NCI-H2171 (cell line): ENCODE measurements at places on chromosomes 5 and 9.

DNA sequence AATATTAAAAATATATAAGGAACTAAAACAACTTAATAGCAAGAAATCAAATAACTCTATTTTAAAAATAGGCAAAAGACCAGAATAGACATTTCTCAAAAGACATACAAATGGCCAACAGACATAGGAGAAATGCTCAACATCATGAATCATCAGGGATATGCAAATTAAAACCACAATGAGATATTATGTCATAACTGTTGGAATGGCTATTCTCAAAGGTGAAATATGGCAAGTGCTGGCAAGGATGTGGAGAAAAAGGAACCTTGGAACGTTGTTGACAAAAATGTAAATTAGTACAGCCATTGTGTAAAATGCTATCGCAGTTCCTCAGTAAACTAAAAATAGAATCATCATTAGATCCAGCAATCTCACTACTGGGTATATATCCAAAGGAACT, 468.5 kb downstream of the NFIB start:
- no peak for DNase-seq

- no peak for DNase-seq
Measured at GRCh38 chr9:108411632-108412031, 444.2 kb downstream of the ACTL7B start.

DNA sequence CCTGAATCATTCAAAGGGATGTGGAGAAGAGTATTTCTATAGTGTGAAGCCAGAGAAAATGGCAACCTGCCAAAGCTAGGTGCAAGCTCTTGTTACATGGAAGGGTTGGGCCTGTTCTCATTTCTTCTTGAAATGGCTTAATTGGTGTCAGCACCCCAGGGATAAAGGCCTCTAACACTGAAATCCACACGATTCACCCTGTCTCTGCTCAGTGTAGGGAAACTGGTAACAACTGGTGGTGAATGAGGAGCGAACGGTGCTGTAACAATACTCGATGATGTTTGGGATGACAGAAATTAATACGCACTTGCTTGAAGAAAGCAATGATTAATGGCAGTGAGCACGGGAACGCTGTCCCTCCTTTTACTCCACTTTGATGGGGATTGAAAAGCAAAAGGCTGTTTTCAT, 16.2 kb downstream of the PBX3 start:
- peak; percentile 97 for DNase-seq

GRCh38 chr9:2354856-2355696, 266.5 kb upstream of the VLDLR start:
- no peak for DNase-seq

GRCh38 chr5:140998921-140999410, 32.7 kb downstream of the PCDHAC2 start:
- no peak for DNase-seq

DNA sequence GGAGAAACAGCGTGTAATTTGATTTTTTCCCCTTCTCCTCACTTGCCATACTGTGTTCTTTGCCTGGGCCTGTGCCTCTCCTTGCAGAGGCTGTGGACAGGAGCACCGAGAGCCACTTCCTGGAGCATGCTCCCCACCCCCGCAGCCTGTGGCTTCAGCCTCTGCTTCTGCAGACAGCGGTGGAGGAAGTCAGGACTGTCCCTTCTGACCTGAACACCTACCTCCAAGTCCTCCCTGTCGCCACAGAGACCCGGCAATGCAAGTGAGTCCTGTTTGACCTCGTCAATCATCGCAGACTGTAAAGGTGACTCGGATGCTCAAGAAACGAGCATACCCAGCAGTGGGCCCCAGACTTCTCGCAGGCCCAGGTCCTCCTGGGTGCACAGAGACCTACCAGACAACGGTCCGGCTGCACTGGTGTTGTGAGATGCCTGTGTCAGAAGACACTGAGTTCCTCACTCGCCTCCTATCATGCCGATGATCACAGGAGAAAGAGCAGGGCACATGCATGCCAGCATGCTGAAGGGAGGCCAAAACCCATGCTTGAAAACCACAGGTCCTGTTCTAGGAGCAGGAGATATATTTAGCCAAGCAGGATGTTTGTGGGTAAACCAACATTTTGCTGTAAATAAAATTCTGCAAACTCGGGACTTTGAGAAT, 198.8 kb downstream of the AUH start:
- no peak for DNase-seq

DNA sequence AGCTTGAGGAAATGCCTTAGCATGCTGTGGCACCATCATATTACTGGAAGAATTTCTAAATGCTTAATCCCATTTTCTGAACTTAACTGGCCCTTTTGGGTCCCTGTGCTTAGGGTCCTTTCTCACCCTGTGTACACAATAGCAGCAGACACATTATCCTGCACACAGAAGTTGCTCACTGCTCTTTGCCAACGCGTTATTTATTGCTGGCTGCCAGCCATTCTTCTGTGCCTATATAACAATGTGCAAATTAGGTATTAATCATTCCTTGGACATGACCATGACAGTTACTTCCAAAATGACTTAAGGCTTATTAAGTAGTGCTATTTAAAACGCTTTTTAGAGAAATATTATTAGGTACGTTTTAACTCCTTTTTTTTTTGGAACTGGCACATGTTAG, 134.7 kb downstream of the FBN2 start:
- DNase-seq, result no peak

GRCh38 chr9:114011313-114011712, 66.8 kb downstream of the AMBP start:
- DNase-seq, result no peak

DNA sequence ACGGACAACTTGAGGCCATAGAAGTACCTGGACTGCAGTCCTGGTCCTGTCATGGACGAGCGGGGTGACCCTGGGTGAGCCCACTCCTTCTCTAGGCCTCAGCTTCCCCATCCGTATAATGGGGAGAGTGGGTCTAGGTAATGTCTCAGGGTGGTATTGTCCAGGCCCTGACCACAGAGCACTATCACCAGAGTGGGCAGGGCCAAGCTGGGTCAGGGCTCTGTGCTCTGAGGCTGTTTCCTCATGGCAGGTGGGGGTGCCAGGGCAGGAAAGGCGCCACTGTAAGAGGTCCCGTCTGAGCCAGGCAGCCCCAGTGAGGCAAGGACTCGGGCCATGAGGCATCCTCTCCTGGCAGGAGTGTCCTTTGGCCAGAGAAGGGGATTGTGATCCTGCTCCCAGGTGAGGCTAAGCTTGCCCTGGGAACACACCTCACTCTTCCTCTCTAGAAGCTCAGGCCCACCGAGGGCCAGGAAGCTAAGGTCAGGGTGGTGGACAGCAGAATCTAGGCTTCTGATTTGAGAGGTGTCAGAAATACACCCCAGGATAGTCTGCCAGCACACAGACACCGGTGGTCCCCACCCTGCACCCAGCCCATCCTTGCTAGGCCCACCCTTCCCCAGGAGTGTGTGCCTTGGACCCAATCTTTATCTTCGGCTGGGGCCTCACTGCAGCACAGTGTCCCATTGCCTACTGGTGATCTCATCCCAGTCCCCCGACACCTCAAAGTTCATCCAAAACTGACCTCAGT, 1.5 kb upstream of the MYOZ3 start:
- no peak for DNase-seq

DNA sequence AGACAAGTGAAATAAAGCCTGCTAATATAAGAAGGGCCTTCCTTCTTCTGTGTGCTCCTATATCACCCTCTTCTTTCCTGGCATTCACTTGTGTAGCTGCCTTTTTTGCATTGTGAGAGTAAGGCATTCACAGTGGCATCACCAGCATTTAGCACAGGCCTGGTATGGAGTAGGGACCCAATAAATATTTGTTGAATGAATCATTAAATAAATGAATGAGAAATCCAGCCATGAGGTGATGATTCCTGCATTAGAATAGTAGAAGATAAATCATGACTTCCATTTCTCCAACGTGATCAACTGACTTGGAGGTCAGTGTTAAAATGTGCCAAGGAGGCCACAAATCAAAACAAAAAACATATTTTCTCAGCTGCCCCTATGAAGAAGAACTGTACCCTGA, 3.9 kb downstream of the PLPPR1 start:
- DNase-seq, result no peak

DNA sequence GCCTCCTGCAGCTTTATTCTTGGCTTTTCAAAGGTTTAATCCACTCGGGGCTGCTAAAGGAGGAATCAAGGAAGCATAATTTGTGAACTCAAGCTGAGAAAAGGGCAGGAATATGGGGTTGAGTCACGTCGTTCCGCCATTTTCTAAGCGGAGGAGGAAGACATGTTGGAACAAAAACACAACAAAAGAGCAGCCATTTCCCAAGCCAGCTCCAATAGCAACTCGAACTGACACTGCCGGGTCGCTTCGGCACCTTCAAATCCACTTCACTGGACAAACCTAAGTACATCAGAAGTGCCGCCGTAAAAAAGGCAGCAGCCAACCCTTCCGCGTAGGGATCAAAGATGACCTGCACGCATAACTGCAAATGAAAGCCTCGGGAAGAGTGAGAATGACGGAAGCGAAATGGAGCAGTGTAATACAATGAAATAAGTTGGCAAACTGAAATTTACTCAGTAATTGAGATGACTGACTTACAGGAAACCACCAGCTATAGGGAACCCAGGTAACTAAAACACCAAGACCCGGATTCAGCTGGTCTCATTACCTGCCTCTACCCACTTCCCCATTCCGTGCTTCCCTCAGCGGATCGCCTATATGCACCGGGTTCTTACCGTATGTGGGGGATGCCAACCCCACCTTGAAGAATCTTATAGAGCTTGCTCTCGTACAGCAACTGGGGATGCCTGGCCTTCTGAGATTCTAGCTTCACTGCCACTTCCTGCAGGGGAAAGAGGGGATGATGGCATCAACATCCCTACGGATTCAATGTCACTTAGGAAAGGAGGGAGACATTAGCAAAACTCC, 1.6 kb downstream of the CSNK1A1 start:
- DNase-seq, result no peak

DNA sequence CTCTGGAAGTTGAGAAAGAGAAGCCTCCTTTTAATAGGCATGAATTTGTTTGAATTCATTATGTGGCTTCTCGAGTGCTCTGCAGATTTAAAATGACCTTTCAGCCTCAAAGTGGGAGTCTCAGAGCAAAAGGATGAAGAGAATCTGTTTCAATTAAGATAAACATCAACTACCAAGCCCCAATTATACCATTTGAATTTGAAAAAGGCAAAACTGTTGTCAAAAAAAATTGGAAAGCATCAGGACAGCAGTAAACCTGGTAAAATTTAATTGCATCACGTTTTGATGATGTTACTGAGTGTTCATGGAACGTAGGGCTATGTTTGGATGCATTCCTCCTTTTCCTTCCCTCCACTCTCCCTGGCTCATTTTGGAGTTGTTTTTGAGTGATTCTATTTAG, 637.2 kb downstream of the PDE4D start:
- DNase-seq, result no peak

DNA sequence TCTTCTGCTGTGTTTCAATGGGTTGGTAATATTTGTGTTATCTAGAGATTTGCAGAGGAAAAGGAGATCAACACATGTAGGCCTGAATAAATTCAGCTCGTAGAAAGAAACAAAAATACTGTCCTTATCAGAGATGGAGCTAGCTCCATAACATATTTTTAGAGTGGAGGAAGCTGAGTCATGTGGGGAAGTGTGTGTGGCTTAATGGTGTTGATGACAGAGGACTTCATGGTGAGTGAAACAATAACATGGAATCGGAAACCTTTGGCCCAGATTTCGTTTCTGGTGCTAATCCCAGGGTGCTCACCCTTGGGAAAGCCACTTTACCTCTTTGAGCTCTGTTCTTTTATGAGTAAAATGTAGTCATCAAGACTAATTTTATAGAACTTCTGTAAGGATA, 825.0 kb downstream of the TLR4 start:
- no peak for DNase-seq

DNA sequence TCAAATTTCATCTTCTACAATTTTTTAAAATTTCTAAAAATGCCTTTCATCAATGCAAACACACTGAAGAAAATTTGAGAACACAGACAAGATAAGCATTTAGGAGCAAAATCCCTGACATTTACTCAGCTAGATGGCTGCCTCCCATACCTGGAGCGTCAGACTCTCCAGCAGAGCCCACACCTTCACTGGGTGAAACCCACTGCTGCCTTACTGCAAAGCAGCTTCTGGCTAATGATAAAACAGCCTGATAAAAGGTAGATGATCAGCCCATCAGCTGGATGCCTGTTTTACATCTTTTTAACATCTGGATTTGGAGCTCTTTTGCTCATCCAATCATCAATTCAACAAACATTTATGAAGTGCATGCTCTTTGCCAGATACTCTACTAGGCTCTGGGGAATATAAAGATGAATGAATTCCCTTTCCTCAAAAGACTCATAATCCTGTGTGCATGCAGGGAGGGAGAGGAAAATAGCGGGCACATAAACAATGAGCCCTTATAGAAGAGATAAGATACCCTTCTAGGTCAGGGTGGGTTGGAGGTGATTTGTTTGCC, 271.2 kb downstream of the SAXO1 start:
- no peak for DNase-seq

- DNase-seq, result no peak
Measured at GRCh38 chr5:88760527-88760926, 122.5 kb downstream of the MEF2C start.

DNA sequence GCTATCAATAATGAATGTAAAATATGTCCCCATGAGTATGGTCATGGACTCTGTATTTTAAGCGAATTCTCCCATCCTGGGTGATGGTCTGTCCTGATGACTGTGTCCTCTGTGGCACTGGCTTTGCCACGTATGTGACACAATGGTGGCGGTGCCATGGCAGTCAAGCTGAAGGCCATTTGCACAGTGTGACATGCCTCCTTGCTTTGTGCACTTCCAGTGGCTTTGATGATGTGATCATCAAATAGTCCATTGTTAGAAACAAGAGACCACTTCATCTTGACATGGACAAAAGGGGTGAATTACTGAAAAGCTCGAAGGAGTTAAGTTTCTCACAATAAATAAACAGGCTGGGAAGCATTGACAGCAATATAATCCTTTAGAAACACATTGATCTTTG, 31.0 kb upstream of the PRRC1 start:
- DNase-seq, result no peak

GRCh38 chr9:27453860-27454553, 70.1 kb upstream of the IFNK start:
- DNase-seq, result no peak

- no peak for DNase-seq
Measured at GRCh38 chr5:149406979-149407306, 27.9 kb upstream of the IL17B start.

GRCh38 chr9:89664896-89665329, 60.1 kb downstream of the GADD45G start:
- DNase-seq, result no peak

DNA sequence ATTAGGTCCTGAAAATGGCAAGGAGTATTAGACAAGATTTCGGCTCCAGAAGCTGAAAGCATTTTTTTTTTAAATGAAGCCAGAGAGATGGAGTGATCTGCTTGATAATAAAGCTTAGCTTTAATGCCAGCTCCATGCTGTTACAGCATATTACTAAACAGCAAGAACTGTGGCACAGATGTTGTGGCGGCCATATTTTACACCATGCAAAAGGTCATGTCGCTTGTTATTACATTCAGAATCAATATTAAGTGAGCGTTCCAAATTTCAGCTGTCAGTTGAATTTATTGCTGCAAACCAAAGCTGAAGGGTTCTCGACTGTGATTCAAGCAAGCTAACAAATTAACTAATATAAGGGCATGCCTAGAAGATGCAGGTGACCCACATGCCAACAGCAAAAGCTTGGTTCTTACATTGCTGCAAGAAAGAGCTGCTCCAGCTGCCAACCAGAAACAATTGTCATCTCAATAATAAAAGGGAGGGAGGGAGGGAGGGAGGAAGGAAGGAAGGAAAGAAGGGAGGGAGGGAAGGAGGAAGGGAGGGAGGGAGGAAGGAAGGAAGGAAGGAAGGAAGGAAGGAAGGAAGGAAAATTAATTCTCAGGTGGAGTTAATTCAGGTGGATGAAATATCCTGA, 517.7 kb upstream of the WWC1 start:
- DNase-seq, result no peak
